AG08395 (cell line): ENCODE measurements at places on chromosomes 11 and 22.

- DNase-seq, result no peak
These were observed at the start of gene BACE1-AS for GRCh38 chr11:117290809-117291396. BACE1-AS (plus strand) TSS chr11:117291346.

GRCh38 chr11:70747285-70747684 is 349.0 kb downstream of the CTTN start:
- DNase-seq, result no peak

- no peak for DNase-seq
These were observed 131.0 kb downstream of the ELP4 start for GRCh38 chr11:31640611-31641010.

DNA sequence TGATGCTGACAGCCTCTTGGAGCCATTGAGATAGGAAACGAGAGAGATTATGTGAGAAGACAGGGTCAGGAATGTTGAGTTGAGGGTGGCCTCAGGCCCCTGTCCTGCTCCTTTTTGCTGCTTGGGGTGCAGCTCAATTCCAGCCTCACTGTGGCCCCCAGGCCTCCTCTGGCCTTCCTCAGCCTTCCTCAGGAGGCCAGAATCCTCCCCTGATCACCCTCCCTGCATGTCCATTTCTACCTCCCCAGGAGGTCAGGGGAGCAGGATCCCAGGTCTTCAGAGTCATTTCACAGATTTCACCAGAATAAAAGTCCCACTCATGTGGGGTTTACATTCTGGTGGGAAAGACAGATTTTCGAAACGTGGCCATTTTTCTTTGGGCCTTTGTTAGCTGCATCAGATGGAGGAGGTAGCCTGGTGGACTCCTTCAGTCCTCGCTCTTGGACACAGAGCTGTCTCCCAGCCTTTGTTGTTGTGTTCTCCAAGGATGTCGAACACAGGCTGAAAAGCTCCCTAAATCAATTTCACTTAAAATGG is 2.2 kb upstream of the KCNQ1OT1 start:
- DNase-seq, result no peak

GRCh38 chr11:115611343-115611742 is 107.1 kb upstream of the CADM1 start:
- no peak for DNase-seq

- DNase-seq, result no peak
These were observed 4.1 kb downstream of the SAC3D1 start for GRCh38 chr11:65045061-65045460.

- no peak for DNase-seq
These were observed 44.5 kb downstream of the SC5D start for GRCh38 chr11:121337078-121337477.

DNA sequence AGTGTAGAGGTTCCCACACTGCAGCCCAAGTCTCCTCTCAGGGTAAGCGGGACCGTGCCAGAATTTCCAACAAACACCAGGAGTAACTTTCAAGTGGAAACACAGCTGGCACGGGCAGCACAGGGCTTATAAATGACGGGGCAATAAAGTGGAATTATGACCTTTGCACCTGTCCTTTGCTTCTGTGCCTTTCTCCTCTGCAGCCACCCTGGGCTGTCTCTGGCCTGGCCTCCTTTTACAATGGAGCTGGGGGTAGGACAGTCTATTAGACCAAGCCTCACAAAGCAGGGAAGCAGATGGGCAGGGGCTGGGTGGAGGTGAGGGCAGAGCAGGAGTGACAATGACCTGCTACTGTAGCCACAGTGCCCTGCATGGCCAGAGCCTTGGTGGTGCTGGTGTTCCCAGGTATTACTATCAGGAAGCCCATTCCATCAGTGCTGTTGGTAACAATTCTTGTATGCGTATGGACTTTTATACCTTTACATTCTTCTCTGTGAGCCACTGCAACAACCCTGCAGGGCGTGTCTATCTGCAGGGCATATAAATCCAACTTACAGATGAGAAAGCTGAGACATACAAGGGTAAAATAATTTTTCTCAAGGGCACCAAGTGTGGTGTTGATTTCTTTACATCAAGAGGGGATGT is 387.8 kb downstream of the CTTN start:
- no peak for DNase-seq

DNA sequence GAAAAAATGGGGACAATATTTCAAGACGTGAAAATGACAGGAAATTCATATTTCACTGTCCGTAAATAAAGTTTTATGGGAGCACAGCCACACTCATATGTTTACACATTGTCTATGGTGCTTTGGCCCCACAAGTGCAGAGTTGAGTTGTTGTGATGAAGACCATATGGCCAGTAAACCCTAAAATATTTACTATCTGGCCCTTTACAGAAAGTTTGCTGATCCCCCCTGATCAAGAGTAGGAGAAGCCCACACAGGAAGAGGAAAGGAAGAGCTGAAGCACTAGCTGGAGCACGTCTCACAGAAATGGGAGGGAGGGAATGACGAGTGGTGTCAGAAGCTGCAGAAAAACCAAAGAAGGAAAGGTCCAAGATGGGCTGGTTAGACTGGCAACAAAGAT is 78.8 kb downstream of the TNRC6B start:
- no peak for DNase-seq

GRCh38 chr11:47587039-47587716 is 700 bp downstream of the FAM180B start:
- no peak for DNase-seq

DNA sequence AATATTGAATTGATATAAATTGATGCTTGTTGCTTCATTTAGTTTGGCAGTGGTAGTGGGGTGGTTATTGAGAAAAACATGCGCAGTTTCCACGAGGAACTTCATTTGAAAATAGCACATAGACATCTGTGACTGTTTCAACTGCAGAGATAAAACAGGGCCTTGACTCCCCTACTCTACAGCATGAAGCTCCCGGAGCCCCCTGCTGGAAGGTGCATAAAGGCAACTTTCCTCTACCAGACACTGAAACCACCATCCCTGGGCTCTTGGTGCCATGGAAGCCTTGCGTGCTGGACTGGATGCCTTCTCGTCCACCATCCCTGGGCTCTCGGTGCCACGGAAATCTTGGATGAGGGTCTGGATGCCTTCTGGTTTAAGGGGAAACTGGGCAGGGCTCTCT is 195.9 kb downstream of the CSNK2A3 start:
- DNase-seq, result peak; percentile 65

GRCh38 chr22:36470994-36471331 is 10.5 kb downstream of the TXN2 start:
- DNase-seq, result no peak

DNA sequence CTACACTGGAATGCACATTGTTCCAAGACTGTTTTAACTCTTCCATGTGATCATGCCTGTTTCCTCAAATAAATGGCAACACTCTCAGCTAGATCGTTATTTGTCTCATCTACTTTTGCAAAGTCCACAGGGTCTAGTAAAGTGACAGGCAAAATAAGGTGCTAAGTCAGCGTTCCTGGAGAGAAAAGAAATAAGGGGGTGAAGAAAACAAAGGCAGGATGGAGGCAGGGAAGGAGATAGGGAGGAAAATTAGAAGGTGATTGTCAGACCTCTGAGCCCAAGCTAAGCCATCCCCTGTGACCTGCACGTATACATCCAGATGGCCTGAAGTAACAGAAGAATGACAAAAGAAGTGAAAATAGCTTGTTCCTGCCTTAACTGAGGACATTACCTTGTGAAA is 132.1 kb downstream of the RAB38 start:
- no peak for DNase-seq

DNA sequence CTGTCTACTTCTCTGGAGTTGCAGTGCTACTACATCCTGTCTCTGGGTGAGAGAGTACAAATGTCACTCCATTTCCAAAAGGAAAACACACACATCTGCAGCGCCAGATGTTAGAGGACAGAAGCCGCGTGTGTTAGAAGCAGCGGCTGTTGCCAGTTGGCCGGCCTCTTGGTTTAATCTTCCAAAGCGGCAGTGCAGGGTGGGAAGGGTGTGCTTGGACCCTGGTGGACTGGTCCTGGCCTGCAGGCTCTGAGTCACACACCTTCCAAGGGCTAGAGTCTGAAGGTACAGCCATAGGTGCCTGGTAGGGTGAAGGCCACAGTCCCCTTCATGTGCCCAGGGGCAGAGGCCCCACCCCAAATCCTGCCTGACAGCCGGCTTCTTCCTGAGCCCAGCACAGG is 99.8 kb downstream of the CTTN start:
- DNase-seq, result no peak

DNA sequence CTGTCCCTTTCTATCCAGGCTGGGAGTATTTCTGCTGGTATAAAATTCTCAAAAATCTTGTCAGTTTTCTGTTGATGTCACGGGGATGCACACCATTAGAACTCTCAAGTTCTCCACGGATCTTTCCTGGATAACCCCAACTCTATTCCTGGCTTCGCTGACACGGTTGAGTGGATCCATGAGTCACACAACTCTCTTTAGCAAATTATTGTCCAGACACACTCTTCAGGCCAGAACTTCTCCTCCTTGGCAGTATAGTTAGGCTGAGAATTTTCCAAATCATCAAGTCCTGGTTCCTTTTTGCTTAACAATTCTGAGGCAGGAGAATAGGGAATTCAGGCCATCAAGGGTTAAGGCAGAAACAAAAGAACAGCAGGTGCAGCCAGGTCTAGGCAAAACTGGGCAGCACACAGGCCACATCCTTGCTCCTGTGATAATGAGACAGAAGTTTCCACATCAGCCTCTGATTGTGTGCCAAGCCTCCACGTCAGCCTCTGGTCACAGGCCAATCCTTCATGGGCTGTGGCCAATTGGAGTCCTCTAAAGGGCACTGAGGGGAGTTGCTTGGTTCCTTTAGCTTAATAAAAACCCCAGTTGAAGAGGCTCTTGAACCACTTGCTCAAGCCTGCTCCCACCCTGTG is 5.7 kb upstream of the ACAT1 start:
- peak; percentile 88 for DNase-seq

DNA sequence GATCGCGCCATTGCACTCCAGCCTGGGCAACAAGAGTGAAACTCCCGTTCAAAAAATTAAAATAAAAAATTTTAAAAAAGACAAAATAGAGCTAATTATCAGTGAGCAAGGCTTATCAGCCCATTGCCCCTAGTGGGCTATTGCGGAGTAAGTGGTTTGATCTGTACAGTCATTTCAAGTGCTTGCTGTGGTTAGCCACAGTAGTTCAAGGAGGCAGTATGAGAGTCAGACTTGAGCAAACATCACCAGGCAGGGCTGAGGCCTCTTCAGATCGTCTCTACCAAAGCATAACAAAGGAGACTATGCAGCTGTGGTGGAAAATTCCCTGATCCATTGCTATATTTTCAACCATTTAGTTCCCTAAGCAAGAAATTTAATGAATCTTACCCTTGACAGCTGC is 4.3 kb upstream of the SBF2 start:
- DNase-seq, result no peak

DNA sequence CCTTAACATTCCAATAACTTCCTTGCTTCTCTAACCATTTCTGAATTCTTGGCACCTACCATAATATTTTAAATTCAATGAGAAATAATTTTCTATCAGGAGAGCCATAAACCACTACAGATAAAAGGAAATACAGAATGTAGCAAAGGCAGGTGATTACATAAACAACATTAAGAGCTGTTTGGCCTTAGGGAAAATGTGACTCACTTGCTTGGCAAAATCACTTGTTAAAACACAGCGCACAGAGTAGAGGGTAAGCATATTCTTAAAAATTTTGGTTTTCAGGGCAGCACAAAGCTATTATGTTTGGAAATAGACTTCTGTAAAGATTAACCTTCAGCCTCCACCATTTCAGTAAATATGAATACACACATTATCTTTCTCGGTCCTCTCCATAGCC is 26.4 kb downstream of the IZUMO1R start:
- no peak for DNase-seq

DNA sequence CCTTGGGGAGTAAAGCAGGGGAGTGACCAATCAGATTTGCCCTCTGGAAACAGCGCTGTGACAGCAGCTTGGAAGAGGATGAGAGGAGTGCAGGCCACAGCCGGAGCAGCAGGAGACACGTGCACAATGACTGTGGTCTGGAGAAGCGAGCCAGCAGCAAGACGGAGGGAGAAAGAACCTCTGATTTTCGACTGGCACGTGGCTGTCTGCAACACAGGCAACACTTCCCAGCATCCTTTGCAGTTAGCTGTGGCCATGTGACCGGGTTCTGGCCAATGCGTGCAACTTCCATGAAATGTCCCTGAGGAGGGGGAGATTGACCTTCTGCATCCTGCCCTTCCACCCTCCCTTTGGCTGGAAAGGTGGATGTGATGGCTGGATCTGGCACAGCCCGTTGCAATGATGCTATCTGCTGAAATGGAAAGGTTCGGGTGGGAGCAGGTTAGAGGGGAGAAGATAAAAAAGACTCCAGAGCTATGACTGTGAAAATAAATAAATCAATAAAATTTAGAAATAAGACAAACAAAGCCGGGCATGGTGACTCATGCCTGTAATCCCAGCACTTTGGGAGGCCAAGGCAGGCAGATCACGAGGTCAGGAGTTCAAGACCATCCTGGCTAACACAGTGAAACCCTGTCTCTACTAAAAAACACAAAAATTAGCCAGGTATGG is 15.6 kb downstream of the PLA2G6 start:
- no peak for DNase-seq

- DNase-seq, result no peak
These were observed 7.6 kb downstream of the BRSK2 start for GRCh38 chr11:1397146-1397861.

- DNase-seq, result no peak
These were observed at the start of gene XKR3 for GRCh38 chr22:16824716-16825687. XKR3 (minus strand) TSS chr22:16825411; CDS start chr22:16808073, 17,338 bp downstream.

GRCh38 chr11:18449251-18449650 is 6.4 kb upstream of the LDHAL6A start:
- no peak for DNase-seq

GRCh38 chr11:19577976-19578619 is 134.5 kb upstream of the NAV2 start:
- peak; percentile 48 for DNase-seq

GRCh38 chr11:16346975-16347374 is 9.4 kb downstream of the SOX6 start:
- no peak for DNase-seq

DNA sequence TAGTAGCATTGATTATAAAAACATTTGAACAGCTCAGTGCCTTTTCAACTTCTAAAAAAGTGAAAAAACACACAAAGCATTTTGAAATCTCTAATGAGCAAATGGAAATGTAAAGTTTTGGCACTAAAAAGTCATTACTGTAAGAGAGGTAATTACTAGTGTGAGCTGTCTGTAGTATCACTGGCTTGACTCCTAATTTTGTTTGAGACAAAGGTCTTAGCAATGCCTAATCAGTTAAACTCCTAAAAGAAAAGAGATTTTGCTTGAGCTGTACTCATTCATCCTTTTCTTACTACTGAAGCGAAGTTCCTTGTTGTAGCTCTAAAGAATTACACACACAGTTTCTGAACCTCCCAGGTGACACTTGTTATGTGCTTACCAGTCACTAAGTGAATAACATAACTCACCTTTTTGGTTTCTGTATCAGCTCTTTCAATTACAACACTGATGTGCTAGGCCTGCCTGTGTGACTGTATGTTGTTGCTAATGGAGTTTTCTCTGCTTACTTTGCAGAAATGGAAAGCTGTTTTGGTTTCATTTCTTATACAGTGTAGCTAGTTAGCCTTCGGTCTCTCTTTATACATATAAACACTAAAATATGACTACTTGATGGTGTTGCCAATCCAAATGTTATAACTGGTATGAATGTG is 924.4 kb upstream of the TENM4 start:
- no peak for DNase-seq
